NCI-H2081 (cell line): ENCODE measurements at places on chromosomes 3 and 15.

DNA sequence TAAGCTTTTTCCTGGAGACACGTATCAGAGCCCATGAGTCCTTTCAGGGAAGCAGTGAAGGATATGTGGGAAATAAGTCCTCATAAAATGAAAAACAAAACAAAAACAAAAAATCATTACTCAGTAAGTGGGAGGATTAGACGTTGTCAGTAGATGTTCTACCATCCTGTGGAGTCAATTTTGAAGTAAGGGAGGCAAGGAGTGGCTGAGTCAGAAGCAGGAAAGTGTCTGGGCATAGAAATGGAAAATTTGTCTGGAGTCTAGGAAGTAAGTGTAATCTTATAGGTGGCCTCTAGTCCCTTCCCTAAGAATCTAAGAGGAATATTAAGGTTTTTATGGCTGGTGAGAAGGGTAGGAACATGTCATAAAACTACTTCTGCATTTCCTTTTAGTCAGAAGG lies 339.8 kb upstream of the SEMA6D start:
- no peak for DNase-seq

GRCh38 chr15:99958426-99959097 lies 225.3 kb upstream of the LYSMD4 start:
- DNase-seq, result no peak

DNA sequence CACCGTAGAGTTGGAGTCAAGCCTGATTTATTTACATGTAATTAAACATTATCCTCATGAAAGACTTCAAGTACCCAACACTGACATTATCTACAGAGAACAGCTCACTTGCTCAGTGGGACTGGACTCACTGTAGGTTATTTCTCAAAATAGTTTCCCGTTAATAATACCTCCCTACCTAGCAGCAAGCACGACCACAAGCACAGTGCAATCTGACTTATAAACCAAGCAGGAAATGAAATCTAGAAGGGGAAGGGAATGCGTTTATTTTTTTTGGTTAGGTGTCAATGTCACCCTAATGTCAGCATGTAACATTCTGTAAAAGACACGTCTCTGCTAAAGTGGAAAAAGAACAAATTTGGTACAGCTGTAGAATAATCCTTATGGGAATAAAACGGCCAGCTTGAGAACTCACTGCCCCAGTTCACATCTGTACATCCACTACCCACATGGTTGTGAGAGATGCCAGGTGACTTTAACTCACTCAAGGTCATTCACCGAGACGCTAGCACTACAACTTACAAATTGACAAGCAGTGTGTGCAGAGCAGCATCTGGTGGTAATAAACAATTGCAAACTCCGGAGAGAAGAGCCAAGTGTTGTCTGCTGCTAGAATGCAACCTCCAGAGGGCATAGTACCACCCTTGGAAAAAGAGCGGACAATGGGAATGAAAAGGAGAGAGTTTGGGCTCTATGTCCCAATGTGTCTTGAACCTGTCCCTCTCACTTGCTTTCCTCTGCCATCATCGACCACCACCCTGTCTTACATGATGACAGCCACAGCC lies 242.5 kb downstream of the CADPS start:
- DNase-seq, result no peak

DNA sequence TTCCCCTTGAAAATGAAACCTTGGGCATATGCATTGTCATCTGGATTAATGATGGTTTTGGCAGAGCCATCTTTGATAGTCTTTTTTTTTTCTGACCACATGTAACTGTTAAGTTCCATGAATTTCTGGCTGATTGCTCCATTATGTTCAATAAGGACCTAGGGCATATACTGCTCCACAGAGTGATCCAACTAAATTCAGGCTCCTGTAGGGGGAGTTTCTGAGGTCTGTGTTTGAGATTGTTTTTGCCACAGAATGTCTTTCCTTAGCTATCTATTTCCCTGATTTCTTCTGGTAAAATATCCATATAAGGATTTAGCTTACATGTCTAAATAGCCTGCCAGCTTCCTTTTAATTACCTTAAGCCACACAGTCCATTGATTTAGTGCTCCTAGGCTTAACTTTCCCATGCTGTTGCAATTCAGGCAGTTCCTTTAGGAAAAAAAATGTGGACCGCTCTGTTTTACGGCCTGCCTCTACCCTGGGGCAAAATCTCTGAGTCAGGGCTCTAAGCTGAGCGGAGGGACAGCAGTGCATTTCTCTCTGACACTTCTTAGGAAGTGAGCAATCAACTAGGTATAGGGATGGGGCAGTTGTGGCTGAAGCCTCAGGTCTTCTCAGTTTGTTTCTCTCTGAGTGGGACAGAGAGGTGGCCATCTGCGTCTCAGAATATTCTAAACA lies 796.2 kb downstream of the NR2F2 start:
- DNase-seq, result no peak

DNA sequence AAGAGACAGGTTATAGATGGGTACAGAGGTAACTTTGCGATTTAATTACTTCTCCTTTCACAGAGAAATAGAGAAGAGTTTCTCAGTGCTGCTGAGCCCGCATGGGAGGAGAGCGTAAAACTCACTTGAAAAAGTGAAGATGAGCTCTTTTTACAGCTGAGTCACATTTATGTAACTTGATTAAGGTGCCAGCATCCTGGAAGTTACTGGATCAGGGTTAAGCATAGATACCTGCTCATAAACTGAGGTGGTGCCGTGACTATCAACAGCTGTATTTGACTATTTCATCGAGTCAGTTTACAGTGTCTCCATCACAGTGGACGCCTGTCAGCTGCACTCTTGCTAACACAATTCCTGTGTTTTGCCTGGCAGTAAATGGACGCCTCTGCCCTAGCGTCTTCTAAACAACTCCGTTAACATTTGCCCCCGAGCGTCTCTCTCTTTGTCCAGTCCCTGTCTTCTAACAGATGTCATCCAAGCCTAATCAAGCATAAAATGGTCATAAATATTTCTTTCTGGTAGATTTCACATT lies 414.6 kb downstream of the FOXP1 start:
- peak; percentile 52 for DNase-seq

DNA sequence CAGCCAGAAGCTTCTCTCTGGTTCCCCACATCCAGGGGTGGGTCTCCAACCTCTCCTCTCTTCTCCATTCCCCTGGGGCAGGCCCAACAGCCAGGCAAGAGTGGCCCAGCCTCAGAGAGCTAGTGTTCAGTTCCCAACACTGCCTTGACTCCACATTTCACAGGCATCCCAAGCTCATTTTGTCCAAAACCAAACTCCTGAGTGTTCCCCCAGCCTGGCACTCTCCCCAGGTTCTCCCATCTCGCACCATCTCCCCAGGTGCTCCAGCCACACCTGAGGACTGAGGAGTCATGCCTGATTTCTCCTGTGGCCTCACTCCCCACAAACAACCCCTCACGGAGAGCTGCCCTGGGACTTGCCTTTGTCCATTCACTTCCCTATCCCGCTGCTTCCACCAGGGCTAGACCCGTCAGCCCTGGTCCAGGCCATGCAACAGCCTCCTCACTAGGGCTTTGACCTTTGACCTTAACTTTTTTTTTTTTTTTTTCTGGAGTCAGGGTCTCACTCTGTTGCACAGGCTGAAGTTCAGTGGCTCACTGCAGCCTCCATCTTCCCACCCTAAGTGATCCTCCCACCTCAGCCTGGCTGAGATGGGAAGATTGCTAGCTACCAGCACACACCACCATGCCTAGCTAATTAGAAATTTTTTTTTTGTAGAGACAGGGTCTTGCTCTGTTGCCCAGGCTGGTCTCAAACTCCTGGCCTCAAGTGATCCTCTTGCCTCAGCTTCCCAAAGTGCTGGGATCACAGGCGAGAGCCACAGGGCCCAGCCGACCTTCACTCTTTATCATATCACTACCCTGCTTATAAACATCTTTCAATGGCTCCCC lies 3.9 kb upstream of the CSK start:
- no peak for DNase-seq

DNA sequence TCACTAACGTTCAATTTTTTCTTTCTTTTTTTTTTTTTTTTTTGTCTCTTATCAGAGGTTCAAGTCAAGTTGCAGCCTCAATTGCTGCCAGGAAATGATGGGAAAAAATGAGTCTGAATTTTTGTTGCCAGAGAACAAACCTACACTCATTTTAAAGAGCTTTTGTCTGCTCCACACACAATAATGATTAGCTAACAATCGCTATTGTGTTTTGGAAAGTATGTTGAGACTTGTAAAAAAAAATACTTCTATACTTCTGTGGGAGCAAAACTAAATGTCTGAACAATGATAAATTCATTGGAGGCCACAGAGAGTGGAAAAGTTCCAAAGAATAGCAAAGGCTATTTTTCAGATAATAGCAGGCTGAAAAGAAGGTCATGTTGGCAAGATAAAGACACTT lies 176.3 kb upstream of the LMCD1 start:
- DNase-seq, result no peak

- no peak for DNase-seq
Measured at GRCh38 chr3:115912372-115912771, 289.1 kb downstream of the GAP43 start.

DNA sequence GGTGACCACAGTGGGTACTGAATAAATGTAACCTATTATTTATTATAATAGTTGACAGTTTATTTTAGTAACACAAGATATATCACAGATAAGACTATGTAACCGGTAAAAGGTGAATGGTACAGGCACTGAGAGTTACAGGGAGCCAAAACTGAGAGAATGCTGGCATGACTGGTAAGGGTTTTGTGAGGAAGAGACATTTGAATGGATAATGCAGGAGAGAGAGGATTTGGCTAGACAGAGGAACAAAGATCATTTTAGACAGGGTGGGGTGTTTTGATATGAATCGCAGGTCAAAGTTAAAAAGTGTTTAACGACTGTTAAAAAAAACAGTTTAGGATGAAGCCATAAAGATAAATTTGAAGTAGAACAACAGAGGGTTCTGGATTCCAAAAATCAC lies 421.1 kb downstream of the ZBTB20 start:
- no peak for DNase-seq

DNA sequence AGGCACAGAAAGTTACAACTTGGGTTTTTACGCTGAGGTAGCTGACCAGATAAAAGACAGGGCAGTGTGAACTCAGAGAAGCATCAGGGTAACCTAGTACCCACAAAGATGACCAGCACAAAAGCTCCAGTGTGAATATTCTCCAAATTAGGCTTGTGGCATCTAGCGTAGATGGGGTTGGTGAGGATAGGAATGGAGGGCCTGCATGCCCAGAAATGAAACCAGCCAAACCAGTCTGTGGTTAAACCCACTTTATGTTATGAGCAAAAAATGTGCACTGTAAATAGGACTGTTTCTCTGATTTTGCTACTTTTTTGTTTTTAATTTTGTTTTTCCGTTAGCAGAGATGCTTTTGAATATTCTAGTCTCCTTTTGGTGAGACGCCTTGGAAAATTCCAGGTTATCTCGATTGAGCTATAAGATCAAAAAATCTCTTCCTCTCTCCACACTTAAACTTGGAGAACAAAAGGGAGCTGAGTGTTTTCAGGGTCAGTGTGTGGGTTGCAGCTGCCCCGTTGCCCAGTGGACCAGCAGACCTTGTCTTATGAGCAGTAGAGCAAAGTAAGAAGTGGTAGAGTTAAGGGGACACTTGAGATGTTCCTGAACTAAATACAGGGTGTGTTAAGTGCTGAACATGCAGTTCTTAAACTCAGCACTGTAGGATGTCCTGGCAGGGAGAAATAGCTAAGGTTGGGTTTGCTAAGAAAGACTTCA lies 132.9 kb downstream of the C3orf38 start:
- no peak for DNase-seq

DNA sequence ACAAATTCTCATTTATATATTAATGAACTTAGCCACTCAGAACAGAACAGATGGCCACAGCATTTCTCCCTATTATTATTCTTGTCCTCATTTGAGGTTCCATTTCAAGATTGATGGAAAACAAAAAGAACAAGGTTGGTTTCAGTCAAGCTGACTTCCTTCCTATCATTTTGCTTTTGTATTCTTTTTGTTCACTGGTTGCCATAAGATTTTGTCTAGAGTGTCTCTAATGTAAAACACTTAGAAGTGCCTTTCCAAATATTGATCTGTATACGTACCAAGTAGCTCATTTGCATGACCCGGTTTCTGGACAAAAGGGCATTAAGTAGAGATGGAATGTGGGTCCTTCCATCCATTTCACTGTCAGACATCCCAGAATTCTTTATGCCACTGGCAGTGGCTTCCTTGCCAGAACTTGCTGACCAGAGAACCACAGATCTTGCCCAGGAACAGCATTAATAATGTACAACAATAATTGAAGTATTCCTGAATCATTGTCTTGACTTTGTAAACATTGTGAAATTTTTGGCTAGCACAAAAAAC lies 63.8 kb downstream of the PEX5L start:
- DNase-seq, result no peak

DNA sequence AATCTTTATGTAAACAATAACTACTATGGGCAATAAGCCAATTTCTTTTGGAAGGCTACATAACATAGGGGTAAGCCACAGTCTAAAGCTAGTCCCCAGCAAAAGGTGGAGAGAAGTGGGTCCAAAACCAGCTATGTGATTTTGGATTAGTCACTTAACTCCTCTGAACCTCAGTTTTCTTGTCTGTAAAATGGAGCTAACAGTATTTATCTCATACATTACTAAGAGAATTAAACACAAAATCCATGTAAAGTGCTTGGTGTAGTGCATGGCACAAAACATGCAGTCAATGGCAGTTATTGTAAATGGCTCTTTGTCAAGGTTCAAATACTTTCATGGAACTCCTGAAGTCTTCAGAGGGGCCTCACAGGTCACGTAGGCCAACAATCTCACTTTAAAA lies 13.3 kb downstream of the RFT1 start:
- DNase-seq, result no peak

DNA sequence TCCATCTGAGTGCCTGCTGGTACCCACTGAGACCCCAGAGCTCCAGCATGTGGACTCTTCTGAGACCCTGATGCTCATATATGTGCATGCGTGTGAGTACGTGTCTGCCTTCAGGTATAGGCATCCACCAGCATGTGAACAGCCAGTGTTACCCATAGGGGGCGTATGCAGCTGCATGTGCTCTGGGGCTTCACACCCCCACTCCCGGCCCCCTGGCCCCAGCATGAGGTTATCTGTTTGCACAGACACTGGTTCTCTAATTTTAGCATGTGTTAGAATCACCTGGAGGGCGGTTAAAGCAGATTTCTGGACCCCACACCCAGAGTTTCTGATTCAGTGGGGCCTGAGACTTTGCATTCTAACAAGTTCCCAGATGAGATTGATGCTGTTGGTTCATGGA lies 824 bp upstream of the CILP start:
- peak; percentile 22 for DNase-seq

GRCh38 chr3:105353485-105354161 lies 13.1 kb upstream of the ALCAM start:
- no peak for DNase-seq

DNA sequence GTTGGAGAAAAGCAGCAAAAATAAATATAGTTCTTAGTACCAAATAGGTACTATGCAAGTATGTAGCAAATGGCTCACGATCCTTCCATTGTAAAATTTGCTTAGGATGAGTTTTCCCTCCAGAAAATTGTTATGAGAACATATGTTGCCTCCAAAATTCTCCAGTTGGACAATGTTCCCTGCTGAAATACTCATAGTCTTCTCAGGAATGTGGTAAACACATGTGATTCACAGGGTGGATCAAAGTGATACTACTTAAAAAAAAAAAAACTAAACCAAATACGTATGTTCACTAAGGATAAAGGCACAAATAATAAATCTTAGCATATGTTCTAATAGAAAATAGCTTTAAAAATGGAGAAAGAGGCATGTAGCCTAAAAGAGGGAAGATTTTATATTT lies 84.3 kb upstream of the ZNF385D start:
- no peak for DNase-seq
